ENCODE measurements at places on chromosomes 2 and 18. TPM values are rescaled to one million over a fixed set of nuclear protein-coding genes. Genes with fewer than 3 reads are reported as not detected.

GRCh38 chr2:177622521-177622920, 229.9 kb downstream of the AGPS start:
- no peak for DNase-seq

DNA sequence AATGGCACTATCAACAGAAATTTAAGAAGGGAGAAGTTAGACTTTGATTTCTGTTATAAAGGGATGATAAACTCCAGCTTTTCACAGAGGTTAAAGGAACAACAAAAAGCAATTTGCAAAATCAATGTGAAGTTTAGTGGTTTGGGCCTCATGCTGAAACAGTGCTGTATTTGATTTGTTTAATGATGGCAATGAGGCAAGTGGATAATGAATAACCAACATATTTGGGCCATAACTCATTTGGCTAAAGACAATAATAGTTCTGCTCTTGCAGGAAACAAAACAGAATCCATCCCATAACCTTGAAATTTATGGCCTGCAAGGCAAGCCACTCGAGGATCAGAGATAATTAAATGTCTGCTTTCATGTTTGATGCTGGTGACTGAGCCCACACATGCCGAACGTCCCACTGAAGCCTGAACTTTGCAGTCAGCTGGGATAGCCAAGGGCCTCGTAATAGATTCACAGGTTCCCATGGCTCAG, 56.5 kb downstream of the TPGS2 start:
- DNase-seq = no peak

- DNase-seq = peak; percentile 29
Measured at GRCh38 chr2:226699321-226699720, 100.3 kb downstream of the IRS1 start.

DNA sequence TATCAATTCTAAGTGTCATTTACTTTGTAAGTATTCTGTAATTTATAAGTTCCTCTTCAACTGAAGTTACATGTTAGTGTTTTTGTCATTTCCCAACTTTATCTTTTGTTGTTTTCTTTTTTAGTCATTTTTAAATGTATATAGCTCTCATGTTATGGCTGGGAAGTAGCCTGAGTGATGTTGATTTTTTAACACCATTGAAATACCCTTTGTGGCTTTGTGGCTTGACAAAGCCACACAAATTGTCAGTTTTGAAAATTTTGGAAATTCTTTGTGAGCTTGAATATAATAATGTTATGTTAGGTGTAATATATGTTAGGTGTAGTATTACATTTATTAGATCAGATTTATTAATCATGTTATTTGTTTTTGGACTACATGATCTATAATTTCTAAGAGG, 16.7 kb downstream of the DNAJC10 start:
- DNase-seq = no peak

The GPR45 gene
- not detected for total RNA-seq
